ENCODE measurements at places on chromosomes 2 and 18.

- no peak for DNase-seq
These were observed 73.9 kb downstream of the TGOLN2 start for GRCh38 chr2:85253890-85254289.

- no peak for DNase-seq
These were observed 698.1 kb upstream of the CDH2 start for GRCh38 chr18:28875059-28875458.

DNA sequence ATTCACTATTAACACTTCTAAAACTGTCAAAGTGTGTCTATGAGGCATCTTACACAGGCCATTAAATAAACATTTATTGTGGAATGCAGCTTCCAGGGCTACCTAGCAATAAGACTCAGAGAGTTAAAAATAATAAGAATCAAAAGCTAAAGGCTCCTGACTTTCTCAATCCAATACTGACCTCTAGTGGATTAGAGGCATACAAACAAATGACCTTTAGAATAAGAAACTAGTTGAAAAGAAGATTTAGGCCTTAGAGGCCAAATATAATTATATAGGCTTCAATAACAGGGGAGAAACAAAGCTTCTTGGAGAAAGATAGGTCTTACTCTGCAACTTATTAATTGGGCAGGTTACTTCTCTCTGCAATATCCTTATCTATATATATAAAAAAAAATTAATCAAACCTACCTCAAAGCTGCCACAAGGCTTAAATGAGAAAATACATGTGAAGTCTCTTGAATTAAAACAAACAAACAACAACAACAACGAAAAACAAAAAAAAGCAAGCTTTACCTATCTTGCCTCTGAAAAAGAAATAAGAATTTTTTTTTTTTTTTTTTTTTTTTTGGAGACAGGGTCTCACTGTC lies 246.1 kb downstream of the EXOC6B start:
- DNase-seq = no peak

DNA sequence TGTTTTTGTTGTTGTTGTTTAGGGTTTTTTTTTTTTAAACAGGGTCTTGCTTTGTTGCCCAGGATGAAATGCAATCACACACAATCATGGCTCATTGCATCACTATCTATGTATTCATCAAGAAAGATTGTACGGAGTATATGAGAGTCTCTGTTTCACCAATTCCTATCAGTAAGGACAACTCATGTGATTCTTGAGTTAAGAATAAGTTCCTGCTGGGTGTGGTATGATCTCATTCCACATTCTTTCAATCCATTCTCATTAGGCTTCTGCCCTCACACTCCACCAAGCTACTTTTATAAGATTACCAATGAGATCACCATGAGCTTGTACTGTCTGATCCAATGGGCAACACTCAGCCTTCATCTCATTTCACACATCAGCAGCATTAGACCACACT lies 9.1 kb upstream of the AP1S3 start:
- DNase-seq = no peak

DNA sequence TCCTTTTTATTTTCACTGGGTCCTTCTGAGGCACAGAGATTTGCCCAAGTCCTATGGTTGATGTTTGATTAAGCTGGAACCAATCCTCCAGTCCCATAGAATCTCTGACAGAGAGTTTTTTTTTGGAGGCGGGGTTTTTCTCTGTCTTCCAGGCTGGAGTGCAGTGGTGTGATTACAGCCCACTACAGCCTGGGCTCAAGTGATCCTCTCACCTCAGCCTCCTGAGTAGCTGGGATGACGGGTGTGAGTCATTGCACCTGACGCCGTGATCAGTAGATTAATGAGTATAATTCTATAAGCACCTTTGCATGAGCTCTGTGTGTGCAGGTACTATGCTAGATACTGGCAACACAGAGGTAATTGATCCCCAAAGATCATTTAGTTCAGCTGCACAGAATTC lies 15.3 kb upstream of the TRPM8 start:
- no peak for DNase-seq

- no peak for DNase-seq
These were observed 2.3 kb downstream of the ASB3 start for GRCh38 chr2:53784436-53784835.

DNA sequence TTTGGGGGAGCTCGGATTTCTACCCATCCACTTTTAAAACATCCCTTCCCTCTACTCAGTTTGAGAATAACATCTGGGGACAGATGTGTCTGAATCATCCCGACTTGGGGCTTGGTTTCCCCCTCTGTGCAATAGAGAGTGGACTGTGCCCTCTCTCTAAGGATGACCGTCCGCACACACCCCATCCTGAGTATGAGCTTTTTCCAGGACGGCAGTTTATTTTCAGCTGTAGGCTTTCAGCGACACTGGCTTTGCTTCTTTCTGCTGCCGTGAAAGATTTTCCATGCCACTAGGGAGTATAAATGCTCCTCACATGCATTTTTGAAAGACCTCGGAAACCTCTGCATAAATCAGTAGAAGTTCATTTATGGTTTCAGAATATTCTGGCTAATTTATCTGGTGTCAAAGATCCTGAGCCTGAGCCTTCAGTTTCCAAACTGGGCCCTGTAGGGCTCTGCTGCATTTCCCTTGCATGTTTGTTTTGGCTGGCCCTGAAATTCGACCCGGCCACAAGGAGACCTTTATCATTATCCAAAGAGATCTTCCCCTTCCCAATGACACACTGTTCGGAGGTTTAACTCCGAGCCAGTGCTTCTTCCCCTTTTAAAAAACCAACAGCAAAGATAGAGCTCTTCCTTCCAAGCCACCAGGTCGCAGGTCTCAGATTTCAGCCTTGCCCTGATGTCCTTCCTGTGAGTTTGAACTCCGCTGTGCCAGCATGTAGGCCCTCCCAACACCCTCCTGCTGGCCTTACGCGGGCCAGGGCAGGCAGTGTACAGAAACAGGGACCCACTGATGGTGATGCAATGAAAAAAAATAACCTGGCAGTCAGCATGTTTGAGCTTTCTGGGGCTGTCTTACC lies 53.3 kb downstream of the FECH start:
- DNase-seq = no peak

DNA sequence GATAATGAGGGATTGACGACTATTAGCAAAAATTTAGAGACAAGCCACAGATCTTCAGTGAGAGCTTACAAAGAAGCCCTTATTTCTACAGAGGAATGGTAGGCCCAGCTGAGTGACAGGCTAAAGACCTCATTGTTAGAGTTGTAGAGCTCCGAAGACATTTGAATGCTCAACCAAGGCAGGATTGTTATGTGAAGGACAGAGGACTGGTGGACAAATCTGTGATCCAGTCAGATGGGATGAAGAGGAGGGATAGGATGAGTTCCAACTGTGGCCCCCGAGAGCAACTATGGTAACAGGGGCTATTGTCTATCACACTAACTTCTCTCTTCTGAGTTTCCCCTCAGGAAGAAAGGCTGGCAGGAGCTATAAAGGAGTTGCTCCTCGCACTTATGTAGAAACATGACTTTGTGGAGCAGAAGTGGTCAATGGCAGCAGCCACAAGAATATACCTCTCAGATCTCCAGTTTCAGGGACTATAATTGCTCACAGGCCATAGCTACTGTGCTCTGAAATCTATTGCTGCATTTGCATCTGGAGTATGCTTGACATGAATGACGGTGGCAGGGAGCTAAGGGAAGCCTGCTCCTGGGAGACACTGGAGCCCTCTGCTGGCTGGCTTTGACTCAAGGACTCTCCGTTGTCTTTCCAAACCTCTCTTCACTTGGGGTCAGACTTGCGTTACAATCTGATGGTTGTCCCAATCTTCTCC lies 50.3 kb upstream of the GREB1L start:
- no peak for DNase-seq

GRCh38 chr2:23385748-23386338 lies 864 bp downstream of the KLHL29 start:
- DNase-seq = no peak

- no peak for DNase-seq
These were observed 99.6 kb upstream of the MCFD2 start for GRCh38 chr2:47015206-47015605.

- DNase-seq = peak; percentile 83
These were observed 24.6 kb upstream of the CASP10 start for GRCh38 chr2:201158111-201158929.

GRCh38 chr18:77103187-77103850 lies 29.3 kb downstream of the MBP start:
- no peak for DNase-seq

- DNase-seq = no peak
These were observed 274.0 kb upstream of the FIGN start for GRCh38 chr2:164009756-164010337.

DNA sequence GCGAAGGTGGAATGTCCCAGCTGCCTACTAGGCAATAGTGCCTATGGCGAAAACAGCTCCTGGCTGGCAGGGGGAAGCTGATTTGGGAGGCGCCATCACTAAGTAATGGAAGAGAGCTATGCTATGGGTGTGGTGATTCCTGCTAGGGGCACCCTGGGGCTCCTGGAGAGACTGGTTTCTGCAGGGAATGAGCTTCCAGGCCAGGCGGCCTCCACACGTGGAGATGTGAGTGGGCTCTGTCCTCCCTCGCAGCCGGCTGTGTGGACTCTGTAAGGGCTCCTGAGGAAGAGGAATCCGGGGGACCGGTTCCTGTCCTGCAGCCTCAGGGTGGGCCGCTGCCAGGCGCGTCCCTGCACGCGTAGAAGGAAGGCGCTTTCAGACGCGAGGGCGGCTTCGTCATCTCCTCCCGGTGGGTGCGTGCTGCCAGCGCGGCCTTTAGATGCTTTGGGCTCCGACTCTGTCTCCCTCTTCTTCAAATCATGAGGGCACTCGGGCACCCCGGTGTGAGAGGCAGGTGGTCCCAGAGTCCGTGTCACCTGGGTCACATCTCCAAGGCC lies 55.5 kb upstream of the ANKRD62 start:
- no peak for DNase-seq

- no peak for DNase-seq
These were observed 86.2 kb downstream of the CRIM1 start for GRCh38 chr2:36441816-36442215.

GRCh38 chr2:136394136-136395060 lies 276.4 kb upstream of the CXCR4 start:
- DNase-seq = no peak

DNA sequence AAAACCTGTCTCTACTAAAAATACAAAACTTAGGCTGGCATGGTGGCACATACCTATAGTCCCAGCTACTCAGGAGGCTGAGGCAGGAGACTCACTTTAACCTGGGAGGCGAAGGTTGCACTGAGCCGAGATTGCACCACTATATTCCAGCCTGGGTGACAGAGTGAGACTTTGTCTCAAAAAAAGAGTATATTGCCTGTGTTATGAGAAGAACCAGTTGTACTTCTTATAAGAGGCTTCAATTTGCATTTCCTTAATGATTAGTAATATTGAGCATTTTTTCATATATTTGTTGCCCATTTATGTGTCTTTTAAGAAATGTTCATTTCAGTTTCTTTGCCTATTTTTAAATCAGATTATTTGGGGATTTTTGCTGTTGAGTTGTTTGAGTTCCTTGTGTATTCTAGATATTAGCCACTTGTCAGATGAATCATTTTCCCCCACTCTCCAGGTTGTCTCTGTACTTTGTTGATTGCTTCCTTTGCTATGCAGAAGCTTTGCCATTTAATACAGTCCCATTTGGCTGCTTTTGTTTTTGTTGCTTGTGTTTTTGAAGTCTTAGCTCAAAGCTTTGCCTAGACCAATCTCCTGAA lies 75.8 kb upstream of the LRPPRC start:
- no peak for DNase-seq

GRCh38 chr2:40030456-40030975 lies 251.5 kb upstream of the THUMPD2 start:
- no peak for DNase-seq

GRCh38 chr2:134713176-134713575 lies 5.6 kb downstream of the TMEM163 start:
- no peak for DNase-seq

- DNase-seq = no peak
These were observed 387.3 kb upstream of the SYT4 start for GRCh38 chr18:43664487-43665008.

DNA sequence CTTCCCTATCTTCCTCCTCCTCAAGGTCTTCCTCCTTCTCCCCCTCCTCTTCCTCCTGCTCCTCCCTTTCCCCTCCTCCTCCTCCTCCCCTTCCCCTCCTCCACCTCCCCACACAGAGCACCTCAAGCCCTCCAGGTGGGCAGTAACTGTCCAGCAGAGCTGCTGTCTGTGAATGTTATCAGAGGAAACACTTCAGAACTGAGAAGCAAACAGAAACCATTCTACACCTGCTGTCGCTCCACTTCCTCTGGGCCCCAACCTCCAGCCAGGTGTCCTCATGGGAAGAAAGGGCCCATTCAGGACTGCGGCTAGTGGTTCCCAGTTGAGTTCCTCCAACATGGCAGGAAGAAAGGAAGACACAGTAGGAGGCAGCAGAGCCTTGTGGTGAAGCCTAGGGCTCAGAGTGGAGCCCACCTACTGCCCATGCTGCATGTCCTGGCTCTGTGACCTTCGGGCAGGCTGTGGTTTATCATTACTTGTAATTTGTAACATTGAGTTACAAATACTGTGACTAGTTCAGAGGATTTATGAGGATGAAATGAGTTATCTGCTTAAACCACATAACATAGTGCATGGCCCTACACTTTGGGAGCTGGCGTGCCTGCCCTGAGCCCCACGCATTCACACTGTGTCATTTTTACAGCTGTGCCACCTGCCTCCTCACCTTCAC lies 165.9 kb upstream of the ID2 start:
- DNase-seq = no peak

DNA sequence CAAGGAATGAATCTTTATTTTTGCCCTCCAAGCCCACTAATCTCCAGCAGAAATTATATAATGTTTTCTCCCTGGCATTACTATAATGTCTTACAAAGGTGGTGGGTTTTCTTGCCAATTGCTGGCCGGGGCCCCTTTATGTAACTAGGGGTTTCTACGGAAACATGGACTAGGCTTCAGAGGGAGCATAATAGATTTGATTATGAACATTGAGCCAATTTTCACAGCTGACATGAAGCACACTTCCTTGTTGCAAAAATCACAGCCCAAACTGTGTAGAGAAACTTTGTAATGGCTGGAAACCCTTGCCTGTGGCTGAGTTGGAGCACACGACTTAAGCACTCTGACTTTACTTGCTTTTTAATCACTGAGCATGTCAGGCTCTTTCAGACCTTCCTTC lies 3.8 kb upstream of the CYRIA start:
- no peak for DNase-seq

GRCh38 chr2:44118257-44118656 lies 50.4 kb upstream of the PPM1B start:
- DNase-seq = no peak

GRCh38 chr2:174062934-174063333 lies 97.8 kb upstream of the SP3 start:
- DNase-seq = no peak

DNA sequence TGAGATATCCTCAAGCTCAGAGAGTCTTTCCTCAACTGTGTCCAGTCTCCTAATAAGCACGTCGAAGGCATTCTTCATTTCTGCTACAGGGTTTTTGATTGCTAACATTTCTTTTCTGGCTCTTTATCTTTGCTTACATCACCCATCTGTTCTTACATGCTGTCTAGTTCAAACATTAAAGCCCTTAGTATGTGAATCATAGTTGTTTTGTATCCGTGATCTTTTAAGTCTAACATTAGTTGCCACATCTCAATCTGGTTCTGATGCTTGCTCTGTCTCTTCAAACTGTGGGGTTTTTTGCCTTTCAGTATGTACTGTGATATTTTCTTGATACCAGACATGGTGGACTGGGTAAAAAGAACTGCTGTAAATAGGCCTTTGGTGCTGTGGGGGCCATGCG lies 235.2 kb downstream of the SH3RF3 start:
- DNase-seq = no peak

Measured in CD4-positive, alpha-beta T cell treated with Interleukin-4 for 1 hour (primary cell).